Right lung (tissue), 10 donors: ENCODE measurements at places on chromosomes 16 and 17. TPM values are rescaled to one million over a fixed set of nuclear protein-coding genes. Genes with fewer than 3 reads are reported as not detected.

The ZNF423 gene
- polyA plus RNA-seq = 29.9 TPM

DNA sequence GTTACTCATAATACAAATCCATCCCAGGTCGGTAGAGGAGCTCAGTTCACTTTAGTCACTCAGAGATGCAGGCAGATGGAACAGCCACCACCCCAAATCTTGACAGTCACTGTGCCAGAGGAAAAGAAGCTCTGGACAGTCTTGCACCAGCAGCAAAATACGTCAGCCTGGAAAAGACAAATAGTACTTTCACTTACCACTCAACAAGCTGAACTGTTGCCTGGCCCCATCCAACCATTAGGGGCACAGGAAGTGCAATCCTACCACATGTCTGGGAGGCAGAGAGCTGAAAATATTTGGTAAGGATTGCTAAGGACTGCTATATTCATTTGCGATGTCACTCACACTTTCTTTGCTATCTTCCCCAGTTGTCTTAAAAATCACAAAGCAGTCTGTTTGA is 239.1 kb upstream of the TOX3 start:
- DNase-seq = no peak

- no peak for DNase-seq
Measured at GRCh38 chr16:10391339-10391738, 5.5 kb downstream of the ATF7IP2 start.

DNA sequence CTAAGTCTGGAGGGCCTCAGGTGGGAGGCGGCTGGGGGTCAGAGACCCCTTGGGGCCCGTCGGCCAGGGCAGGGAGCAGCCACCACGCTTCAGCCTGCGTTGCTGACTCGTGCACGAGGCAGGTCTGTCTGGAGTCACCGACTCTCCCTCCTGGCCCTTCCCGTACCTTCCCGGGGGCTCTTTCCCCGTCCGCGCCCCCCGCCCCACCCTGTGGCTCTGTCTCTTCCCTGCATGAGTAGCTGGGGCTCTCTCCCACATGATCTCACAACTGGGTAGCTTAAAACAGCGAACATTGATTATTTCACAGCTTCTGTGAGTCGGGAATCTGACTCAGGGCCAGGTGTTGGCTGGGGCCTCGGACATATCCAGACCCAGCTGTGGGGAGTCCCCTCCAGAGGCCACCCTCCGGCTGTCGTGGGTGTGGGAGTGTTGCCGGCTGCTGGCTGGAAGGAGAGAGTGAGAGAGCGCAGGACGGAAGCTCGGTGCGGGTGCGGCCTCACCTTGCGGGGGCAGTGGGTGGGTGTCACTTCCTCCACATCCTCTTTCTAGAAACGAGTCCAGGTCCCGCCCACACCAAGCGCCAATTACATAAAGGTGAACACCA is 17.3 kb downstream of the BAHCC1 start:
- DNase-seq = no peak

DNA sequence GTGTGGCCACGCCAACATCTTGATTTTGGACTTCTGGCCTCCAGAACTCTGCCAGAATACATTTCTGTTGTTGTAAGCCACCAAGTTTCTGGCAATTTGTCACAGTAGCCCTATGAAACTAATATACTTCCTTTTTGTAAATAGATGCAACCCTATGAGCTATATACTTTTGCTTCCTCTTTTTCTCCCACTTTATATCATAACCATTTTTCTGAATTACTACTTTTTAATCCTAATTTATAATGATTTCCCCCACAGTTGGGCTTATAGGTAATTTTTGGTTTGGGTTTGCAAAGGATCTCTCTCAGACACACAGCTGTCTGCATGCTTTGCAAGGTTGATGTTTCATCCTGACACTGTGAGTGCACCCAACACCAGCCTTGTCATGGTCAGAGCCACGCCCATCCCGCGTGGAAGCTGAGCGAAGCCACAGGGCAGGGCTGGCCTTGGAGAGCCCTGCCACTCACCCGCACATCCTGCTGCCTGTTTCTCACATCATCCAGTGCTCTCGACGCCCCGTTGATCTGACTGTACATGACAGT is 5.8 kb downstream of the TRIM25 start:
- no peak for DNase-seq

GRCh38 chr16:79618692-79619050 is 18.1 kb upstream of the MAF start:
- no peak for DNase-seq

GRCh38 chr17:20314834-20315233 is 152.5 kb downstream of the LGALS9B start:
- no peak for DNase-seq

GRCh38 chr17:79997011-79997660 is 38.5 kb downstream of the TBC1D16 start:
- DNase-seq = no peak

GRCh38 chr16:22683730-22684573 is 130.0 kb upstream of the HS3ST2 start:
- DNase-seq = no peak

- DNase-seq = no peak
Measured at GRCh38 chr16:30760577-30761426, 1.1 kb downstream of the CFAP119 start.

- no peak for DNase-seq
Measured at GRCh38 chr16:2183671-2184070, 12.7 kb downstream of the CASKIN1 start.

DNA sequence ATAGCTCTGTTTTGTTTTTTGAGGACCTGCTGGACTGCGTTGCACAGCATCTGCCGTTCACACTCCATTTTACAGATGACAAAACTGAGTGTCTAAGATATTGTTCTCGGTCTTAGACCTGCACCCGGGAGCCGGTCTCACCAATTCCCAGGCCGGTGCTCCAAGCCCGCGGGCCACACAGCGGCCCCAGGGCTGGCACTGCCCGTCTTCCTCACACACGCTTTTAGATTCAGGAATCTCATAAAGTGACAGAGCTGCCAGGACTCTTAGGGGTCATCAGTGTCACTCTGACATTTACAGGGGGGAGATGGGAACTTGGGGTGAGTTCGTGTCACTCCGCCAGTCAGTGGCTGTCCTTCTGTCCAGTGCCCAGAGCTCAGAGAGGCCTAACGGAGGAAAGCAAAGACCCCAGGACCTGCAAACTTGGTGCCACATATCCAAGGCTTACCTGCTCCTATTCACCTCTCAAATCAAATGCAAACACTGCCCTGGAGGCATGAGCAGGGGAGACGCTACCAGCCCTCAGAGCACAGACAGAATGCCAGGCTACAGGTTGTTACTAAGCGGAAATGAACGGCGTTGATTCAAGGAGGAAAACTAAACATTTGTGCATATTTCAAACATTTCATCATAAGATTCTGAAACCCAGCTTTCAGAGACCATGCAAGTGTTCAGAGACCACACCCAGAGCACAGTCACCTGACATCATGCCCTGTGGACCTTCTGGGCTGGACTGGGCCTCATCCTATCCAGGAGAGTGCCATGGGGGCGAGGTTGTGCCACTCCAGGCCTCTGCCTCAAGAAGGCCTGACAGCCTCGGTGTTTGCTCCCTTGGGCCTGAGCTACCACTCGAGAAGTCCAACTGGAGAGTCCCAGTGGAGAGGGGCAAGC is 29.5 kb downstream of the TNFRSF13B start:
- no peak for DNase-seq

The TEPSIN gene
- 20.5 TPM for polyA plus RNA-seq

The COG8 gene
- polyA plus RNA-seq = 29.0 TPM

DNA sequence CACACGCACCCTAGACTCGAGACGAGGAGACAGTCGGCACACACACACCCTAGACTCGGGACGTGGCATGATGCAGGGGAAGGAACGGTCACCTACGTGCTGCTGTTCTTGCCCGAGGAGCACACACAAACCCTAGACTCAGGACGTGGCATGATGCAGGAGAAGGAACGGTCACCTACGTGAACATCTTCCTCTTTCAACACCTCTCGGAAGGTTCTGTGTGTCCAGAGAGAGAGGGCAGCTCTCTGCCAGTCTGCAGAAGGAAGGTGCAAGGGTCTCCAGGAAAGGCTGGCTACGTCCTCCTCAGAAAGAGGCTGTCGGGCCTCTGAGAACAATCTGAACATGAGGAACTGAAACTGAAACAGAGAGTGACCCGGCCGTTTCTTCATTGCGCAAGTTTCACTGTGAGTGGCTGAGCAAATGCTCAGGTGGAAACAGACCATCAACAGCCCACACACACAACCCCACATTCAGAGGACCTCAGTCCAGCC is 43.4 kb downstream of the ZNF276 start:
- peak; percentile 9 for DNase-seq

DNA sequence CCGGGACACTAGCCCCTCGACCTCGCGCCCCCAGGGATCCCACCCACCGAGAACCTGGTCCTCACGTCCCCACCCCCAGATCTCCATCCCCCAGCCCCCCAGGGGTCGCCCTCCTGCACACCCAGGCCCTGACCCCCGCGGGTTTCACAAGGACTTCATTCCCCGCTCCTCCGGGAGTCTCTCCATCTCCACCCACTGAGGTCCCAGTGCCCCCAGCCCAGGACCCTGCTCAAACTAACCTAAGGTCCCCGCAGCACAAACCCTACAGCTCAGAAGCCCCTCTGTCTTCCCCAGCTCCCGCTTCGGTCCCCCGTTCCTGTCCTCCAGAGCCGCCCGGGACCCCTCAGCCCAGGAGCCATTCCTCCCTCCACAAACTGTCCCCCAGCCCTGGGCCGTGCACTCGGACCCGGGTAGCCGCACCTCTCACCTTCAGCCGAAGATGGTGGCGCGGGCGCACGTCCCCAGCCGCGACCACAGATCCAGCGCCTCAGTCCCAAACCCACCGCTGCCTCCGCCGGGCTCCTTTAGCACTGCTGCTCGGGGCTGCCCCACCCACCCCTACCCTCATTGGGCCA is at the start of gene MYH10:
TSS of gene MYH10 (minus strand) at position 499 of the 575 bp plus-strand sequence. CDS start 7,479 bp downstream, outside the sequence.
- peak; percentile 45 for DNase-seq

DNA sequence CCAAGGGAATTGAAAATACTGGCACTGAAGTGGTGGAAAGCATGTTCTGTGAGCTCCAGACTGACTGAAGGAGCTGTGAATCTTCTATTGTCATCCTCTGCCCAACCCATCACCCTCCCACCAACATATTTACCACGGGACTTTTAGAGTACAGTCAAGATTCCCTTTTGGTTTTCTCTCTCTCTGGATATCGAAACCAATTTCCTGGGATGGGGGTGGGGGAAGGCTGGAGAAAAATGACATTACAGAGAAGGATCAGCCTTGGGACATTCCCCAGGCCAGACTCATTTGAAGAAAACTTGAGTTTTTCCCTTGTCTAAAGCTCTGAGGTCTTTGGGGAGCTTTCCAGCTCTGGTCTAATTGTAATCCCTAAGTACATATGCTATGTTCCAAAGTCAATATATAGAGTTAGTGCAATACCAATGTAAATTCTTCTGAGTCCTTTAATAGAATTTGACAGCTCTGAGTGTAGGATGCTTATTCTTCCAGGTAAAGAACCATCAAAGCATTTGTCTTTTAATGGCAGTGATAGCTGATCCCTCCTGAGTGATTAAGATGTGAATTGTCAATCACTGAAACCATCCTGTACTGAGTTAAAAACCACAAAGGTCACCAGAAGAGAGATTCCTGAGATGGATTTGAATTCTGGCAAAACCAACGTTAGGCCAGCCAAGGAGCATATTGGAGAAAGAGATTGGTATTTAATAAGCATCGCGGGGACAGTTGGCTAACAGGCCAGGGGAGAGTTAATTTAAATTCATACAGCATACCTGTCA is 48.8 kb upstream of the CCL1 start:
- no peak for DNase-seq

DNA sequence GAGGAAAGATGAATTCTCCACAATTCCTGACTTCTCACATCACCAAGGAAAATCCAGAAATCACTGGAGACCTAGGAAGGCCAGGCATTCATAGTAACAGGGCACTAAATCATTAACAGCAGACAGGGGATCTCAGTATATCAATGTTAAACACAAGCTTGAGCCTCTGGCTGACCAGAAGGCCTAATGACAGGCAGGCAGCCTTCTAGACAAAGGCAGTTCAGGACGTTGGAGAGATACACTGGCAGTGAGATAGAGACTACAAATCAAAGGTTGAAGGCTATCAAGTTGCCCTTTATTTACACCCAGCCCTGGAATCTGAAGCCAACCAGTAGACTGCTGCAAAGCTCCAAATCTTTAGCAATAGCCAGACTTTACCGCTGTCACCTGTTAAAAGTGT is 422.8 kb upstream of the CCL2 start:
- no peak for DNase-seq

- peak; percentile 49 for DNase-seq
Measured at GRCh38 chr16:89827383-89828198, 684 bp upstream of the SPIRE2 start.

GRCh38 chr16:85498607-85499006 is 114.5 kb upstream of the GSE1 start:
- no peak for DNase-seq

- DNase-seq = no peak
Measured at GRCh38 chr16:6160303-6160702, 1062.7 kb upstream of the EEF2KMT start.

The RASD1 gene
- polyA plus RNA-seq = 1.8 TPM

GRCh38 chr17:4632581-4632920 is 8.9 kb downstream of the ALOX15 start:
- DNase-seq = no peak

The SPNS3 gene
- polyA plus RNA-seq = 1.2 TPM

DNA sequence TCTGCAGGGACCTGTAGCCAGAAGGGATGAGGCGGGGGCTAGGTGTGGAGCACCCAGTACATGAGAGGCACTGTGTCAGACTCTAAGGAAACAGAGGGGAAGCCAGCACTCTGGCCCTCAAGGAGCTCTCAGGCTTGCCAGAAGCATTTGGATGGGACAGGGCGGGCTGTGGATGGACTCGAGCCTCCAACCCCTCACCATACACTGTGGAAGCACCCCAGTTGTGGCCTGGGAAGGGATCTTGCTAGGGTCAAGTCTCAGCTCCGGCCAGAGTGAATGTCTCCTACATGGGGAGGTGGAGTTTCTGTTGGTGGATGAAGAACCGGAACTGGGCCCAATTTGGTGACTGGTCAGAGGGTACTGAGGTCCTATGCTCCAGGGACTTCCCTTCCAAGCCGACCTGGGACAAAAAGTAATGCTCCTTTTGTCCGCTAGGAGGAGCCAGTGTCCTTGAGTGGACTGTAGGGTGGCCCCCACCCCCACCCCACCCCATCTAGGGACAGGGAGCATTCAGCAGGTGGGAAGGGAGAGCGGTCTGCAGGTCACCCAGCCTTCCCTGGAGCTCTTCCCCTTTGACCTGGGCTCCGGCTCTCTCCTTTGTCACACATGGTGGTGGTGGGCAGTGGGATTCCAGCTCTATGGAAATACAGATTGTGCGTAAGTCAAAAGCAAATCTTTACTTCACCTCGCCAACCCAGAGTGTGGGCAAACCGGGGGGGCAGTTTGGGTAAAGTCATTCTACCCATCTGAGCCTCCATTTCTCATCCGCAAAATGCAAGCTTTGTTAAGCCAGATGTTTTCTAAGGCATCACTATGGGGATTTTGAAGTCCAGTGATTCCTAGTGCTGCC is 20.4 kb upstream of the PHB1 start:
- DNase-seq = no peak

The CCL13 gene
- polyA plus RNA-seq = 2.6 TPM

The SBK1 gene
- polyA plus RNA-seq = 10.4 TPM
